ENCODE measurements at places on chromosomes 4 and X.

DNA sequence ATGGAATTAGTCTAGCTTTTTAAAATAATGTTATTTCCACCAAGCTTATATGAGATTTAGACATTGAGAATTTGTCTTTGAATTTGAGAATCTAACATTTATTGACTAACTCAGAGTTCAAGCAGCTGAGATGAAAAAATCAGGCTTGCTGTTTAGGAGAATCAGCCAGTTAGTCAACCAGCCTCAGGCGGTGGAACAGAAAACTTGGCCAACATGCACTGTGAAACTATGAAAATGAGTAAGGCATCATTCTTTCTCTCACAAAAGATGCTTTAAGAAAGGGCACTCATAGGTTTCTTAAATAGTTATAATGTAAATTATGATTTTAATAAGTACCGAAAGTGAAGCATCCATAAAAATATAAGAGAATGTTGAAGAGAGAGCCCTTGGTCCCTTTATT, 84.2 kb downstream of the NFKB1 start:
- DNase-seq, result no peak

GRCh38 chrX:154411981-154412340, 622 bp downstream of the TAFAZZIN start:
- DNase-seq, result no peak

- DNase-seq, result no peak
Observed at GRCh38 chr4:25367004-25367621, 9.9 kb upstream of the ANAPC4 start.

- no peak for DNase-seq
Observed at GRCh38 chr4:105305019-105305836, 158.6 kb downstream of the TET2 start.

DNA sequence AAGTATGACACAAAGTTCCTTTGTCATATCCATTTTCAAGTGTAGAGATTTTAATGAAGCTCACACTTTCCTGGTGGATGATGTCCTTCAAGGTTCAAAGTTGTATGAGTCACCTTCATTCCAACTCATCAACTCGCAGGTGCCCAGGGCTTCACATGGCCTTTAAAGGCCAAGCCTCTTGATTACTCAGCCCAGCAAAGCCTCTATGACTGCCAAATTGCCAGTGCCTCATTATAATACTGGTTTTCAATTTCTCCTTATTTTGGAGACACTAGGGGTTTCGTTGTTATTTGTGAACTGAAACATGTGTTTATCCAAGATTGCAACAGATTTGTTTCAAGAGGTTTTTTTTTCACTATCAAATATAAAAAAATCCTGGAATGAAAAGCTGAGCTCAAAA, 45.9 kb upstream of the PPP3CA start:
- DNase-seq, result no peak

DNA sequence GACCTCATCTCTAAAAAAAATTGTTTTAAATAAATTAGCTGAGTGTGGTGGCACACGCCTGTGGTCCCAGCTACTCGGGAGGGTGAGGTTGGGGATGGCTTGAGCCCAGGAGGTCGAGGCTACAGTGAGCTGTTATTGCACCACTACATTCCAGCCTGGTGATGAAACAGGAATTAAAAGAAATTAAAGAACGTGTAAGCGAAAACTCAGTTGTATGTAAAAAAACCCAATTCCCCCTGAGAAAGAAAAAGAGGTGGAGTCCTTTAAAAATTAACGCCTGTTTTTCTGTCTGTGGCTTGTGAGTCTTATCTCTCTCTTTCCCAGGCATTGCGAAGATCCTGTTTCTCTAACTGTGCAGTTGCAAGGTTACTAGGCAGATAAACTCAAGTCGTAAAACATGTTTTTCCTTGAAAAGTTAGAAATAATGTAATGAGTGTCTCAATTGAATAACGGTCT, 22.1 kb downstream of the EPGN start:
- no peak for DNase-seq

- no peak for DNase-seq
Observed at GRCh38 chr4:138724530-138724929, 291.1 kb upstream of the NOCT start.

- no peak for DNase-seq
Observed at GRCh38 chr4:28004520-28004919, 1143.9 kb downstream of the STIM2 start.

DNA sequence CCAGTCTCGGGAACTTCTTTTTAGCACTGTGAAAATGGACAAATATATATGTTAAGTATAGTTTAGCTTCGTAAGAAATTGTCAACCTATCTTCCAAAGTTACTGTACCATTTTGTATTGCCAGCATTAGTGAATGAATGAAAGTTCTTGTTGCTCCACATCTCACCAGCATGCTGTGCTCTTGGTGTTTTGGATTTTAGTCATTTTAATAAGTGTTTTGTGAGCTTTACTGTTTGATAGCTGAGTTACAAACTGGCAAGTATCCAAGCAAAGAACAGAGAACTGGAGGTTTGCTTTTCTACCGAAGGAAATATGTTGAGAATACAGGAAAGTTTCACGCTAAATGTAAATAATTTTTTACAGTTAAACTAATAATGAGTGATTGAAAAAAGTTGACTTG, 33.0 kb downstream of the SNCA start:
- no peak for DNase-seq

GRCh38 chr4:181647396-181648147, 595.6 kb upstream of the TENM3 start:
- no peak for DNase-seq

DNA sequence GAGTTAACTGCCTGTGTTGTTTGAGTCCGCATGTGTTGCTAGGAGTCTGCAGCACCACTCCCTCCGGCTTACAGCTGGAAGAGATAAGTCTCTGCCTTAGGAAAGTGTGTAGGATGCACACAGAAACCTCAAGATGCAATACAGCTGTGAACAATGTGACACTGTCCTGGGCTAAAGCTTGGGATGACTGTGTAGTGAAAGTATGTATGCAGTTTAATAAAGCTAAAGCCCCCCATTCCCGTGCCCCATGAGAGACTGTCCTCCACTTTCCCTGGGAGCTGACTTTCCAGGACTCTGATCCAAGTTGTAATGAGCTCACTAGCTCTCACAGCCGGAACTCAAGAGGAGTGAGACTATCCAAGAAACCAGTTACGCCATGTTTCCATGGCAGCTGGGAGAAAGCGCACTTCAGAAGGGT, 156.6 kb upstream of the FTHL17 start:
- peak; percentile 78 for DNase-seq

GRCh38 chrX:148069759-148070503, 88.8 kb downstream of the FMR1NB start:
- DNase-seq, result no peak

- DNase-seq, result no peak
Observed at GRCh38 chrX:13934731-13935130, 95.0 kb downstream of the GEMIN8 start.

- DNase-seq, result no peak
Observed at GRCh38 chr4:8185930-8186329, 13.2 kb upstream of the SH3TC1 start.

GRCh38 chrX:97380200-97380599, 496.5 kb downstream of the RPA4 start:
- DNase-seq, result no peak

- DNase-seq, result no peak
Observed at GRCh38 chr4:81319657-81320056, 104.6 kb upstream of the PRKG2 start.

DNA sequence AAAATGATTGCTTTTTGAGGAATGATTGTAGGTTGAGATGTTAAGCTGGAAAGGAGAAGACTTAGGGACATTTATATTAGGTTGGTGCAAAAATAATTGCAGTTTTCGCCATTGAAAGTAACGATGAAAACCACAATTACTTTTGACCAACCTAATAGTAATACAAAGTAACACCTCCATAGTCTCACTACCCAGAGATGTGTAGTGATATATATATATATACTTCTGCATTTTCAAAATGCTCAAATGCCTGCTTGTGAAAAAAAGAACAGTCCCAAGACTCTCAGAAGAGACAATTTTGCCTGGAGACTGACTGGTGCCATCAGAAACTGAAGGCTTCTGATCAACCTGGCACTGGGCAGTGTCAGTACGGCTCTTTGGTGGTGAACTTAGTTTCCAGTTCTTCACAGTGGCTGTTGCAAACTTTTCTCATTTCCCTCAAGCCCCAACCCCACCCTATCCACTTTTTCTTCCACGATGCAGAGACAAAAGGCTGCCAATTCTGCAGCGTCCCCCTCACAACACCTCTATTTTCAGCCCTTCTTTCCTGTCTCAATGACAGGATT, 35.1 kb upstream of the TAPT1 start:
- no peak for DNase-seq

DNA sequence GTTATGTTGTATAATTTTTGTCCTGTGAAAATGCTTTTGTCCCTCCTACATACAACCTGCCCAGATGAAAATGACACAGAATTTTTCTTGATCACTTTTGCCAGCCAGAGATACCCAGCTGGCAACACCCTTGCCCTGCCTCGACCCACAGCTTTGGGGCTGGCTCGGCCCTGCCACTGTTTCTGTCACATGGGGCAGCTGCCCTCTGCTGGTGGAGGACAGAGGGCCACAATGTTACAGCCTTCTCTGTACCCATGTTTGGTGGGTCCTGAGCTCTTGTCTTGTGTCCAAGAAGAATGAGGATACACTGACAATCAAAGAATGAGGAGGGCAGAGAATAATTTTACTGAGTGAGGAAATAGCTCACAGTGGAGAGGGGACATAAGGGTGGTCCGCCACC, 31.1 kb downstream of the BMP15 start:
- DNase-seq, result no peak

- DNase-seq, result peak; percentile 1
Observed at GRCh38 chr4:48388525-48389154, 47.3 kb downstream of the SLAIN2 start.

DNA sequence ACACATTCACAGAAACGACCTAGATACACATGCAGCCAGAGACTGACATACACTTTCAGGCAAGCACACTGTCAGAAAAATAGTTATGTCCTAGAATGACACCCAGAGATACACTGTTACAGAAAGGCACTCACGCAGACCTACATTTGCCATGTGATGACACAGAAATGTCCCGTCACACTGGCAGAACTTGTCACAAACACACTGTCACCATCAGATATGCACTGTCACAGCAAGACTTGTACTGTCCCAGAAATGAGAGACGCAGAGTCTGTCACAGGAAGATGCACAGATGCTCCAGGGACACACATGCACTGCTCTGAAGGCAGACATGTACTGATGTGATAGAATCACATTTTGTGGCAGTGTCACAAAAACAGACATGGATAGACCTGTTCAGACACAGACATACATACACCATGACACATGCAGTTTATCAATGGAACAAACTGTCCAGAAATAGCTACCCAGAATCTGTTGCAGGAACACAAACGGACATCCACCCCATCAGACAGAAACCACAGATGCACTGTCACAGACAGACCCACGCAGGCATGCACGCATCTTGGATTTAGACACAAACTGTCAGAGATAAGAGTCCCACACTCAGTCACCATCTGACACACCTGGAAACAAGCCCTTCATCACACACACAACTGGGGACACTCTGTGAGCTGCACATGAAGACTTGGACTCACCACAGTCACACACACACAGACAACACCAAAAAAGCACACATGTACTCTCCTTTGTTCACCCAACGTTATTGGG, 1.3 kb upstream of the PIM2 start:
- no peak for DNase-seq

DNA sequence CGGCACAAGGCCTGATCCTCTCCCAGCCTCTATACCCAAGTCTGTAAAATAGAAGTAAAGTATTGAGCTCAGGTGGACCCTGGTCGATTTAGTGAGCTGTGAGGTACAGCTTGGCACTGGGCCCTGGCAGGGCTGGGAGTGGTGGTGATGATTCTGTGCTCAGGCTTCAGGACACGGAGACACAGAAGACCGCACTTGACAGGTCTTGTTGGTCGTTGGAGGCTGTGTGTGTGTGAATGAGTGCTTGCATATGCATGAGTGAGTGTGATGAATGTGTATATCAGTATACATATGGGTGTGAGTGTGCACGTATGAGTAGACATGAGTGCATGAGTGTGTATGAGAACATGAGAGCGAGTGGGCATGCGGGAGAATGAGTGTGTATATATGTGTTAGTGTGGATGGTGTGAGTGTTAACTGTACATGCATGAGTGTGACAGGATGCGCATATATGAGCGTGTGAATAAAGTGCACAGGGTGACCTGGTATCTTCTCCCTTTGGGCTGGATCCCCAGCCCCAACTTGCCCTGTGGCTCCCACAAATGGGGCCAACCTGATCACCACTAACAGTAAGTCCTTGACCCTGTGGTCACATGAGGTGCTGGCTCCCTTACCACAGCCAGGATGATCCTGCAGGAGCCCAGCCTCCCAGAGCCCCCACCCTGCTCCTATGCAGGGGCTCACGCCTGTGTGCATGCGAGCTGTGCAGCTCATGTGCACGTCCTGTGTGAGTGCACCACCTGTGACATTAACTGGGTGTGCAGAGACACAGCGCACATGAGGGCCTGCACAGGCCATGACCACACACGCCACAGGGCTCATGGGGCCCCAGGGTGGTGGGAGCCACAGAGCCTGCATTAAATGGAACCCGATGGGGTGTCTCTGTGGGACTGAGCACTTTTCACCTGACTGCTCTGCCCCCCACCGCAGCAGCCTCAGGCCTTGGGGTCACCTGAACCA, 20.8 kb downstream of the SH3BP2 start:
- no peak for DNase-seq

GRCh38 chr4:148369919-148370318, 72.3 kb downstream of the NR3C2 start:
- DNase-seq, result no peak

GRCh38 chrX:133638285-133638684, 223.0 kb upstream of the GPC4 start:
- no peak for DNase-seq

GRCh38 chr4:38076153-38076669, 116.0 kb downstream of the PTTG2 start:
- DNase-seq, result no peak

DNA sequence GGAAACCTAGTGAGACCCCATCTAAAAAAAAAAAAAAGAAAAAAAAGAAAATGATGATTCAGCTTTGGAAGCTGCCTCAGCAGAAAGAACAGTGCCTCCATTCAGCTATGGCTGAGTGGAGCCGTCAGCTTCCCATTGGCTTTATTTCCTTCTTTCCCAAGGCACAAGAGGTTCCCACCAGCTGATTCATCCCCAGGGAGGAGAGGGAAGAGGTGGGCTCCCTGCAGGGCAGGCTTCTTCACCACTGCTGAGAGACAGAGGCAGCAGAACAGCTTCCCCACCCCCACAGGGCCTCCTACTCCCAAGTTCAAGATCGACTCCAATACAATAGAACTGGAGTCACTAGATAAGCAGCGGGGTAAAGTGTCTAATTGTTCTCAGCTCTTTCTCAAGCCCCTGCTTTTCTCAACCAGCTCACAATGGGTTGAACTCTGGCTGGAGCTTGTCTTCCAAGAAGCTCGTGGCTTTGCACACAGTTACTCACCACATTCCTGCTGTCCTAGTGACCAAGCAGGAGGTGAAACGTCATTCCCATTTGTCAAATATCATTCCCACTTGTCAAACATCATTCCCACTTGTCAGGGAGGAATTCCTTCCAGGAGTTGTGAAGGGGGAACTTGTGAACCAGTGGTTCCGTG, 47.8 kb downstream of the FHDC1 start:
- DNase-seq, result peak; percentile 23

Data from fibroblast of skin of left biceps (primary cell).